NCI-H1105 (cell line): ENCODE measurements at places on chromosomes 1 and 21.

DNA sequence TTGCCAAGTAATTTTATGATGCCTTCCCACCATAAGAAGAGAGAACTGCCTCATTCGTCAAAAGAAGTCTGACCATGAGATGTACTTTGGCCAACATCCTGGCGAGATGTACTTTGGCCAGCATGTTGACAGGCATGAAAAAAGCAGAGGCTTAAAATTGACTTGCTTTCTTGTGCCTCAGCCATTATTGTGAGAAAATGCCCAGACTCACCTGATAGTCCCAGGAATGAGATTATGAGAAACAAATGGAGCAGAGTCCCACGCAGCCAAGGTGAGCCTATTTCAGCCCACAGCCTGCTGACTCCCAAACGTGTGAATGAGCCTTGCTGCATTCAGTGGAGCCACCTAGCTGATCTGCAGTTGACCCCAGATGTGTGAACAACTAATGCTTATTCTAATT, 43.5 kb upstream of the ZNF644 start:
- DNase-seq = no peak

- no peak for DNase-seq
Measured at GRCh38 chr1:179164494-179164893, 65.0 kb downstream of the ABL2 start.

- DNase-seq = no peak
Measured at GRCh38 chr1:60224523-60224922, 151.0 kb upstream of the C1orf87 start.

DNA sequence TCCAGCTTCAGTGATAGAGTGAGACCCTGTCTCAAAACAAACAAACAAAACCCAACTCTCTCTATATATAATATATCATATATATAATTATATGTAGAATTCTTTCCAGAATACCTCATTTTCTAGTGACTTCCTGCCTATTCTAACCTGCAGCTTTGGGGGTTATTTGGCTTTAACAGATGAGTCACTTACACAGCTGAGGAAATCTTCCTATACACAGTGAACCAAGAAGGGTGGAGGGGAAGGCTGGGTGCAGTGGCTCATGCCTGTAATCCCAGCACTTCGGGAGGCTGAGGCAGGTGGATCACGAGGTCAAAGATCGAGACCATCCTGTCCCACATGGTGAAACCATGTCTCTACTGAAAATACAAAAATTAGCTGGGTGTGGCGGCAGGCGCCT, 9.2 kb downstream of the RAB29 start:
- no peak for DNase-seq

GRCh38 chr21:45560106-45561021, 18.1 kb upstream of the SLC19A1 start:
- no peak for DNase-seq
